ENCODE measurements at places on chromosomes 6 and 20.

DNA sequence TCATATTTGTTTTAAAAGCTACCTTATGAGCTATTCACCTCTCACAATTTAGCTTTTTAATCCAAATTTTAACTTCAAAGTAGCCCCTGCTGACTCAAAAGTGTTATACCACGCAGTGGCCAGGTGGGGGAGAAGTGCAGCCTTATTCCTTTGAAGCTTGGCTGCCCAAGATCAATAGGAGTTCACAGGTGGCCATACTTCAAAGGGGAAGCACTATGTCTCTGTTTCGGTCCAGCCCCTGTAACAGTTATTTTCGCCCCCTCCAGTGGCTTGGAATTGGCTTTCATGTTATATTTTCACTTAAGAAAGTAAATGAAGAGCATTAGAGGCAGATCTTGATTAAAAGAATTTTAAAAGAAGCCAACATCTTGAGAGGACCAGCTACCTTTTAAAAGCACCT, 608.4 kb downstream of the EPHA7 start:
- DNase-seq = peak; percentile 22

DNA sequence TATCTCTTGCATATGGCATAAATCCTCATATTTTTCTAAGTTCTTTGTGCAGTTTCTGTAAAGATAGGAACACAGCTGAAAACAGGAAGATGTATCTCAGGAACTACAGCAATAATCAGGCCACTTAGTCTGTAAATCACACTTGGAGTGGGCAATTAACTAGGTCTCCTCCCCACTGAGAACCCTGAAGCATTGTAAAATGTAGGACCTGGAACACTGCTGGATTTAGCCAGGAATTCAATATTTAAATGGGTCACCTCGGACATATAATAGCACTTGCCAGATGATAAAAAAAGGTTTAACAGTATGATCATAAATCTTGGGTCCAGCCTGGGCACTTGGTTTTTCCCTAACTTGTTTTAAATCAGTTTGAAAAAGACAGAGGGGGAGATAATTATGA, 155.0 kb downstream of the GRM1 start:
- no peak for DNase-seq

GRCh38 chr6:27758491-27758890, 153.7 kb downstream of the OR2B2 start:
- no peak for DNase-seq

DNA sequence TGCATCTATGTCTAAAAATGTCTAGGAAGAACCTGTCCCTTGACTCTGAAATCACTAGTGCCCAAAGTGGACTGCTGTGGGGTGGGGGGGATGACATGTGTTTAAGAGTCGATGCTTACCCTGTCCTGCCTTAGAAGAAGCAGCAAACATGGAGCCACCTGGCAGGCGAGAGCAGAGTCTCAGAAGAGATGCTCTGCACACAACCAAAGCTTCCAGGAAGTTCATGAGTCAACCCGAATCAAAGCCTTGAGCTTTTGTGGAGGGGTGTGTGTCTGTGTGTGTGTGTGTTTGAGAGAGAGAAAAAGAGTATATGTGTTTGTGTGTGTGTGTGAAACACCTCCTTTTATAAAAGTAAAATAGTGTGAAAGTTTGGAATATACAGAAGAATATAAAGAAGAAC, 269.9 kb downstream of the ALDH8A1 start:
- no peak for DNase-seq

DNA sequence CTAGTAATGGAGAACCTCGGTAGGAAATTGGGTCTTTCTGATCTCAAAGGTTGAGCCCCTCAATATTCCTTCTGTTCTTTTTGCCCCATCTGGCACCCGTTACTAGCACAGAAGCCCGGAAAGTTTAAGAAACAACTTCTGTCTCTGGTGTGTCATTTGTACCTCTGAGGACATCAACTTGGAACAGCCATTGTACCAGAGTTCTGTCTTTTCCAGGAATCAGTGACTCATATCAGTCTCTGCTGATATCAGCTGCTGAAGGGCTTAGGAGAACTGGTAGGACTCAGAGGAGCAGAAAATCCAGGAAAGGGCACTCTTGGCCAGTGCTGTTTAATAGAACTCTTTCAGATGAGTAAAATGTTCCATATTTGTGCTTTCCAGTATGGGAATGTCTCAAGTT, 78.3 kb upstream of the CHD6 start:
- no peak for DNase-seq

DNA sequence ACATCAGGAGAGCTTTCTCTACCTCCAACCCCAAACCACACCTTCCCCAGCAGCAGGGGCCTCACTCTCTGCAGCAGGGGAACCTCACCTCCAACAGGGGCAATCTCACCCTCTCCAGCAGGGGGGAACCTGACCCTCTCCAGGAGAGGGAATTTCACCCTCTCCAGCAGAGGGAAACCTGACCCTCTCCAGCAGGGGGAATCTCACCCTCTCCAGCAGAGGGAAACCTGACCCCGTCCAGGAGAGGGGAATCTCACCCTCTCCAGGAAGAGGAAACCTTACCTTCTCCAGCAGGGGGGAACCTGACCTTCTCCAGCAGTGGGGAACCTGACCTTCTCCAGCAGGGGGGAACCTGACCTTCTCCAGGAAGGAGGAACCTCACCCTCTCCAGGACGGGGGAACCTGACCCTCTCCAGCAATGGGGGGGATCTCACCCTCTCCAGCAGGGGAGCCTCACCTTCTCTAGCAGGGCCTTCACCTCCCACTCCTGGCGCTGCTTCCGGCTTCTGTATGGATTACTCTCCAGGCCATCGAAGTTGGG, 3.1 kb downstream of the B3GALT4 start:
- no peak for DNase-seq

GRCh38 chr20:41279546-41280225, 37.8 kb downstream of the ZHX3 start:
- DNase-seq = no peak

GRCh38 chr20:63979557-63980316, at the start of gene SAMD10:
Gene SAMD10, minus strand, starts transcription at chr20:63979642. Its CDS starts 175 bp downstream, at chr20:63979467.
- peak; percentile 84 for DNase-seq

GRCh38 chr6:65790666-65791065, 83.6 kb upstream of the EYS start:
- no peak for DNase-seq

GRCh38 chr6:51459958-51460357, 627.5 kb downstream of the PKHD1 start:
- no peak for DNase-seq

GRCh38 chr6:50966532-50966931, 147.9 kb downstream of the TFAP2B start:
- no peak for DNase-seq

- DNase-seq = peak; percentile 43
Observed at GRCh38 chr20:32727683-32728082, 15.6 kb downstream of the COMMD7 start.

DNA sequence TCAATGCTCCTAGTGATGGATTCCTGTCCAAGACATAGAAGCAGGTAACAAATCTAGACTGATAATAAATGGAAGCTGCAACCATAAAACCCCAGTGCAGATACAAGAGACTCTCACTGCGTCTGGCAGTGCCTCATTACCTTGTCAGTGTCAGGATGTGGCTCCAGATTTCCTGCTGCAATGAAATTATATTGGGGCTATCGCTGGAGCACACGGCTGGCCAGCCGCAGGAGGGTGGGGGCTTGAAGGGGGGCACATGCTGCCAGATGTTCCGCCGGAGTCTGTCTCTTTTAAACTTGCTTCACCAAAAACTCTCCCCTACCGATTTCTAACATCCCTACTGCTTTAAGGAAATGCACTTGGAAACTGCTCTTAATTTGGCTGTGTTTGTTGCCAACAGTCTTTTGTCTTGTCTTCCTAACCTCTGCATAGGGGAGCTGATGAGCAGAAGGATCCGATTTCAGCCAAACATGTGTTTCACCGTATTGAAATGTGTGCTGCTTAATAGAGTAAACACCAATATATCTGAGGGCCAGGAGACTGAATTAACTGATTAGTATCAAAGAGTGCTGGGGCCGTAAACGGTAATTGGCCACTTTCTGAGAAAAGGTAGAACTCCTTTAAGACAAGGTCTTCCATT, 102.2 kb upstream of the EXOC2 start:
- no peak for DNase-seq

DNA sequence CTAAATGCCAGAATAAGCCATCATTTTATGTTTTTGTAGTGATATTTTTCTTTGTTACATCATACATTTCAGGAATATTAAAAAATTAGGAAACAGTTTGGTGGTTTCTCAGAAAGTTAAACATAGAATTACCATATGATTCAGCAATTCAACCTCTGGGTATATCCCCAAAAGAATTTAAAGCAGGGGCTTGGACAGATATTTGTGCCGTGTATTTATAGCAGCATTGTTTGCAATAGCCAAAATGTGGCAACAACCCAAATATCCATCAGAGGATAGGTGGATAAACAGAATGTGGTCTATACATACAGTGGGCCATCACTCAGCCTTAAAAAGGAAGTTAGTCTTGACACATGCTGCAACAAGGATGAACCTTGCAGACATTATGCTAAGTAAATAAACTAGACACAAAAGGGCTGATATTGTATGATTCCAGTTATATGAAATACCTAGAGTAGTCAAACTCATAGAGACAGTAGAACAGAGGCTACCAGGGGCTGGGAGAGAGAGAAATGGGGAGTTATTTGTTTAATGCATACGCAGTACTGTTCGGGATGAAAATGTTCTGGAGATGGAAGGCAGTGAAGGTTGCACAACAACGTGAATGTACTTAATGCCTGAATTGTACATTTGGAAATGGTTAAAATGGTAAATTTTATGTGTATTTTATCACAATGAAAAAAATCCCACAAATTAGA, 18.9 kb upstream of the TRAF3IP2 start:
- DNase-seq = no peak

- DNase-seq = no peak
Observed at GRCh38 chr6:130204322-130204721, 18.4 kb downstream of the SAMD3 start.

DNA sequence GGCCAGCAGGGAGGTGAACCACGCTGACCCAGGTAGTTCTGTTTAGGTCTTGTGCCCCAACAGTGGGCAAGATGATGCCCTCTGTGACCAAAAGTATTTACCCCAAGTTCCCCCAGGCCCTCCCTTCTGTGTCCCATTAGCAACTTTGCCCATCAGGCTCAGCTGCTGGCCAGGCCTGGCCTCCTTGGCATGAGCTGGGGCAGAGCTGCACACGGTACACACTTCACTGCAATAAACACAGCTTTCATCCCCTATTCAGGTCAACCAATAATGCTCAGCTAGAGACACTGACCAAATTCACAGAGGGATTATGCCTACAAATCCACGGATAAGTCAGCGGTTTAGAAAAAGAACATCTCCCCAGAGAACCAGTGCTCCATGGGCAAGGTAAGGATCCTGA, 103.7 kb downstream of the SLC23A2 start:
- DNase-seq = no peak

- DNase-seq = no peak
Observed at GRCh38 chr6:74752303-74752702, 453.6 kb downstream of the COL12A1 start.

DNA sequence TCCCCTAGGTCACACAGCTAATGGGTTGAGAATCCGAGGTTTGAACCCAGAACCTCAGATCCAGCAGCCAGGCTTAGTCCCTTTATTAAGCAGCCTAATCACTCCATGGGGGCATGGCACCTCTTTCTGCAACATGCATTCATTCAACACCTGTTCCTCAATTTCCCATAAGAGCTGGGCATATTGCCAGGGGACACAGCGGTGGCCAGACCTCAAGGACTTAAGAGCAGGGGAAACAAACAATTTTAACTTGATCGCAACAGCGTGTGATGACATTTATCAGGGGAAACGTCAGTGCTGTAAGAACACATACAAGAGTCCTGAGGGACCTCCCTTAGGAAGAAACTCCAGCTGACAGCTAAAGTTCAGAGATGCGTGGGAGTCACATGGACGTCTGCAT, 267.4 kb upstream of the CDH4 start:
- DNase-seq = no peak

DNA sequence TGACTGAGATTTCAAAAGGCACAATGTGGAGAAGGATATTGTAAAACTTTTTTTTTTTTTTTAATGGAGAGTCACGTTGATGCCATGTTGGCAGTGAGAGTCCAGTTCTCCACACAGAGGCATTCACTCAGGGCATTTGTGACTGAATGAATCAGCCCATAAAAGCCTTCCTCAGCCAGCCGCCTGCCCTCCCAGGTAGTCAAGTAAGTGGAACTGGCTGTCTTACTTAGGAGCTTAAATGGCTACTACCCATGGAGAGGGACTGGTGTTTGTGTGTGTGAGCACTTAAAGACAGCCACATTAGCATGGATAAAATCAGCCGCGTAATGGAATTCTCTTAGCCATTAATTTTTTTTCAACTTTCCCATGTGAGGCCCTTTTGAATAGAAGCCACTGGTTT, 12.6 kb downstream of the AAR2 start:
- DNase-seq = no peak

DNA sequence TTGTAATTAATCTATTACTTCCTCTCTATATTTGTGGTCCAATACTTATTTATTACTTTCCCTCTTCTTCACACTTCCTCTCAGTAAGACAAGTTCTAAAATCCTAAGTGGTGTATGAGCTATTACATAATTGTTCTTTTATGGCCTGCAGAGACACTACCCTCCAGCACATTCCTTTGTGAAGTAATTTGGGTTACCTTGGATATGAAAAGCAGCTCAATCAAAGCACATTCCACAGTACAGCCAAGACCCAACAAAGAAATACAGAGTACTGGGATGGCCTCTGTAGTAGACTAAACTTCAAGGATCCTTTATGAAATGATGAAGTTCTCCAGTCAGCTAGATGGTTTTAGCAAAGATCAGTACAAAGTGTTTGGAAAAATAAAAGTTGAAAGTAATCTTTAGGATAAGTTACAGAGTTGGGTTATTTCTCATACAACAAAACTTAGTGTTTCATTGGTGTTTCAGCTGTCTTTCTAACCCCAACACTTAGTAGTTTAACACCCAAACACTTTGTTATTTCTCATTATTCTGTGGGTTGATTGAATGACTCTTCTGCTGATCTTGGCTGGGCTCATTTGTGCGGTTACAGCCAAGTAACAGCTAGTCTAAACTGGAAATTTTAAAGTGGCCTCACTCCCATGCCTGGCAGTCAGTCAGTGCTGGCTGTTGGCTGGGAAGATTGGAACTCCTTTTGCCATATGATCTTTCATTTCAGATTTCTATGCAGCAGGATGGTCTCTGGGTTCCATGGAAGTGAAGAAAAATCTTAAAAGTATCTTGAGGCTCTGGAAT, 161.5 kb upstream of the POU3F2 start:
- no peak for DNase-seq

GRCh38 chr6:30720738-30721197, 616 bp downstream of the TUBB start:
- peak; percentile 81 for DNase-seq

Measured in femur (tissue), 1 donor.